ENCODE measurements at places on chromosomes 11 and 22.

- DNase-seq, result no peak
Observed at GRCh38 chr22:40320687-40321086, 25.6 kb upstream of the ADSL start.

DNA sequence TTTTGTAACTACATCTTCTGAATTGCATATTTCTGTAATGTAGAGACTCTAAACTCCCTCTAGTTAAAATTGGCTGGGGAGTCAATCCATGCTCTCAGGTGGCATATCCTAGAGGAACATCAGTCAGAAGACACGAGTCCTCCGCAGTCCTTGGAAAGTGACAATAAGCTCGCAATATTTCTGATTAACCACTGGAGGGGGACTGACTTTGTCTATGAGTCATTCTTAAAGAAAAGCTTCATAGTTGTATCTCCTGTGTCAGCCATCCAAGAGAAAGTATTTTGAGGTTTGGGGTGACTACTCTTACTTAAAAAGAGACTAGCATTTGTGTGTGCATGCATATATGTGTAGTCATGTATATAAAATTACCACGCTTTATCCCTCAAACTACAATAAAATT, 60.2 kb downstream of the SLN start:
- no peak for DNase-seq

DNA sequence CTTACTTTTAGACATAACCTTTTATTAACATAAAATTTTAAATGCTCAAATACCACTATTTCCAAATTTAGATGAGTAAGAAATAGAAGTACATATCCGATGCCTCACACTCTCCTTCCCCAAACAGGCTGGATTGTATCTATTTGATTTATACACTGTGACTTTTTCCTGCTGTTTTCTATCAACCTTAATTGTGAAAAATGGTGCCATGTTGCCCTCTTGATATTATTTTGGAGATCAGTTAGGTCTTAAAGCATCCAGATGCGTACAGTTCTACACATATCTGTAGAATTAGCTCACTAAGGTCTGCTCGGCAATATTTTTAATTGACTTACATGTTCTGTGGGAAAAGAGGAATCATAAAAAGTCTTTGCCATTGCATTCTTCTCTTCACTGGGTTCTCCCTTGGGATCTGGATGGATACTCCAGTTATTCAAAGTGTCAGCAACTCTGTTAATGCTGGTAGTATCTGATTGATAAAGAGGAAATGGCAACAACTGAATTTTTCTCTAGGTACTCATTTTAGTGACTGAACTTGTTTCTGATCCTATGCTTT, 27.2 kb downstream of the EIF3M start:
- no peak for DNase-seq

- no peak for DNase-seq
Observed at GRCh38 chr11:89436071-89436470, 55.1 kb downstream of the NOX4 start.

DNA sequence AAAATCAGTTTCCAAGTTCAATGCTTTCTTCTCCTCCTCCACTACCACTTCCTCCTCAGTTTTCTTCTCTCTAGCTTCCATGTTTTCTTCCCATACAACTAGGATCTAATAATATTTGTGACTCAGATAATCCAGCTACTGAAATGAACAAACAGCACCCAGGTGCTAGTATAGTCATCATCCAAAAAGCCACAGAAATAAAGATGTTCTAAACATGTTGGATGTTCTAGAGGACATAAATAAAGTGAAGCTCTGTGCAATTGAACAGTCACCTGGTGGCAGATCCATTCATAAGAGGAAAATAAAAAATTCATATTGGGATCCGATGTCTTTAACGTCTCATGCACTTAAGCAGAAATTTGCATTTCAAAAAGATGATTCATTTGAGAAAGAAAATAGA, 142.8 kb downstream of the ENTHD1 start:
- no peak for DNase-seq

GRCh38 chr22:45493286-45493771, 9.4 kb upstream of the FBLN1 start:
- DNase-seq, result peak; percentile 32

GRCh38 chr22:40021401-40022000, 26.7 kb downstream of the FAM83F start:
- no peak for DNase-seq

- DNase-seq, result no peak
Observed at GRCh38 chr22:45337536-45337935, 27.8 kb downstream of the FAM118A start.

- peak; percentile 94 for DNase-seq
Observed at GRCh38 chr11:11621573-11622339, at the start of gene GALNT18. Gene GALNT18 (minus strand): TSS chr11:11622005.

GRCh38 chr11:83206221-83206620, 12.7 kb downstream of the ANKRD42 start:
- no peak for DNase-seq

DNA sequence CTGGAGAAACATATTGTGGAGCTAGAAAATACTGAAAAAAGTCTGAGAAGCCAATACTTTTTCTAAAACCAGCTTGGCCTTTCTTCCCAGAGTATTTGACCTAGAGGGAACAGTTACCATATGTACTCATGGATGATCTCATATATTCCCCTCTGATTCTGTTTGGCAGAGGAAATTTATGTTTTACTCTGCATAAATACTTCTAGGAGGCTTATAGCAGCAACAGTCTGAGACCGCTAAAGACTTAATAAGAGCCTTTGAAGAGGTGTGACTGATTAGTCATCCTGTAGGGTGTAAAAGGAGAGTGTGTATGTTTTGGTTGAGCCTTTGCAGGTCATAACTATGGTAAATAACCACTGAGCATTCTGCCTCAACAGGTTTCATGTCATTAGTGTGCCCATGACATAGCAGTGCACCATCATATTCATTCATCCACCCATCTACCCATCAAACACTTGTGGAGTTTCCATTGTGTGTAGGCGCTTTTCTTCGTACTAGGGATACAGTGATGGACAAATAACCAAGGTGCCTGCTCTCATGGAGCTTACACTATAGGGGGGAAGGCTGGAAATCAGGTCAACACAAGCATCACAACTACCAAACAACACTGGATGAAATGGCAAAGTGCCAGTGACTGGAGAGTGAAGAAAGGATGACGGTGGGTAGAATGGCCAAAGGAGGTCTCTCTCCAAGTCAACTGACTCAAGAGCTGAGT, 44.5 kb downstream of the TRAF6 start:
- DNase-seq, result no peak

DNA sequence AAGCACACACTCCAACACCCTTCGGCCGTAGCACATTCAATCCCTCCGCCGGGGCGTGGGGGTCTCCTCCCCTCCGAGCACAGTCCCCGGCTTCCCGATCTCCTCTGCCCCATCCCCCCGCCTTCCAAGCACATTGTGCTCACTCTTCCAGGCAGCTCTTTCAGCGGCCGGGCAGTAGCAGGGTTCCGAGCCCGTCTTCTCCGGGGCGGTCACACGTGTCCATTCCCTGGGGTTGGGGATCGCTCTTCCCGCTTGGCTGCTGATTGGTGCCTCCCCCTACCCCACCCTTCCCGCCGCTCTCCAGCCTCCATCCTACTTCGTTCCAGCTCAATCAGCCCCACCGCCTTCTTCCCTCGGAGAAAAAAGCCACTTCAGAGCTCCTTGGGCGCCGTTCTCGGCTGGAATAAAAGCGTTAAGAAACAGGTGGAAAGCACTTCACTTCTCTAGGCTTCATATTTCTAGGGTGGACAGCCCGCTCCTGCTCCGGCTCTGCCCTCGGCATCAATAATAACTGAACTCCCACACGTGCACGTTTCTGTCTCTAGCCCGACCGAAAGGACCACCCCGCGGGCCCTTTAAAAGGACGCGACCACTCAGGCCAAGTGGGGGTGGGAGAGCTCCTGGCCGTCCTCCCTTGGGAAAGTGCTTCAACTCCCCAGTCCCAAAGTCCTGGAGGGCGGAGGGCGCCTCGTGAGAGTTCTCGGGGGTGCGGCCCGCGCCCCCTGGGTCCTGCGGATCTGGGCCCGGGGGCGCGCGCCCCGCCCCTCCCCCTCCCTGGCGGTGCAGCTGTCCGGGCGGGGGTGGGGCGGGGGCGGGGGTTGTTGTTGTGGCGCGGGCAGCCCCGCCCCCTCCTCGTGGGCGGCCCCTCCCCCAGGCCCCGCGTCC, 464 bp upstream of the CECR2 start:
- DNase-seq, result peak; percentile 91

DNA sequence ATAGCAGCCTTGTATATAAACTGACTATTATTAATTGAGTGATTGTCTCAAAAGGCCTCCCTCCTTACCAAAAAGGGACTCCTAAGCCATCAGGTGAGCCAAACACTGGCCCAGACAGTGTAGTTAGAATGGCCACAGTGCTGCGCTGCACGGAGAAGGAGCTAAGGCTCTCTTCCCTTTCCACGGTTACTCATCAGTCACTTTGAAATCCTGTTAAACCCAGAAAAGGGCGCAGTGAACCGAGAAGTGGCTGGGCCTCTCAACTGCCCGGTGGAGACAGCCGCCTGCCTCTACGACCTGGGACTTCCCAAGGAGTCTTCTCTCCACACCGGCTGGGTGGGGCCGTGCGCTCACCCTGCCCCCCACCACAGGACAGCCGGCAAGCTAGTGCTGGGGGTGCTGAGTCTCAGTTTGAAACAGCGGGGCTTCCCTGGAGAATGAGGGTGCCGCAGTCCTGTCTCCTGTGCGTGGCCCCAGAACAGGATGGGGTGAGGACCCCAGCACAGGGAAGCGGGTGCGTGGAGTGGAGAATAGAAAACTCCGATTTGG, 1.3 kb downstream of the MYH9 start:
- peak; percentile 77 for DNase-seq

GRCh38 chr11:42253156-42253555, 793.7 kb upstream of the LRRC4C start:
- no peak for DNase-seq

GRCh38 chr11:110121204-110121603, 28.0 kb downstream of the ZC3H12C start:
- DNase-seq, result no peak

- peak; percentile 46 for DNase-seq
Observed at GRCh38 chr11:537622-538430, 499 bp downstream of the LRRC56 start.

- DNase-seq, result no peak
Observed at GRCh38 chr11:11416502-11416901, 63.5 kb upstream of the CSNK2A3 start.

GRCh38 chr11:92596596-92597317, 372.1 kb downstream of the FAT3 start:
- no peak for DNase-seq

DNA sequence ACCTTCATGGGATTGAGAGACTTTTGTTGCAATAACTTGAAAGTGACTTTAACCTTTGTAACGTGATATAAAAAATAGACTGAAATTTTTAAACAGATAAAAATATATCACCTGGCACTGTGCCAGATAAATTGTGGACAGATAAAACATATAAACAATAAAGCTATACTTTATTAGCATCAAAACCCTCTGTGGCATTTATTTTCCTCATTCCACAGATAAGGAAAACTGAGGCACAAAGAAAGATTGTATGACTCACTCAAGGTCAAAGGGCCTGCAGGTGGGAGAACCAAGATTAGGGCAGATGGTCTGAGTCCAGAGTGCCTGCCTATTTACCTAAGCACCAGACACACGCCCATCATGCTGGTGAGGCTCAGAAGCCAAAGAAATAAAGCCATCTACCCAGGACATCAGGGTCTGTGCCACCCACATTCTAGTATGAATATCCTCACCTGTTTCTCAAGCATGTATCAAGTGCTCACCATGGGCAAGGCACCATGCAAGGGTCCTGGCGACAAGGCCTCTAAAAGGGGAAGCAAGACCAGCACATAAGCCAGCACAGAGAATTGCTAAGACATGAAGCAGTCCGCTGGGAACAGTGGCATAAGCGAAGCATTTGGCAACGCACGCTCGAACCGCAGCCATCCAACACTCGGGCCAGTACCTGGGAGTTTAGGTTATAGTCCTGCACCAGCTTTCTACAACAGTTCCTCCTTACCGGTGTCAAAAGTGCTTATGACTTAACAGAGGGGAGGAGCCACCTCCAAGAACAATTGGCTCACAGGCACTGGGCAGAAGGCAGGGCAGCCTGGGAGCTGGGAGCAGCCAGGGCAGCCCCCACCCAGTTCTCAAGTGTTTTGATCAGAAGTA, 17.6 kb downstream of the MYH9 start:
- no peak for DNase-seq

DNA sequence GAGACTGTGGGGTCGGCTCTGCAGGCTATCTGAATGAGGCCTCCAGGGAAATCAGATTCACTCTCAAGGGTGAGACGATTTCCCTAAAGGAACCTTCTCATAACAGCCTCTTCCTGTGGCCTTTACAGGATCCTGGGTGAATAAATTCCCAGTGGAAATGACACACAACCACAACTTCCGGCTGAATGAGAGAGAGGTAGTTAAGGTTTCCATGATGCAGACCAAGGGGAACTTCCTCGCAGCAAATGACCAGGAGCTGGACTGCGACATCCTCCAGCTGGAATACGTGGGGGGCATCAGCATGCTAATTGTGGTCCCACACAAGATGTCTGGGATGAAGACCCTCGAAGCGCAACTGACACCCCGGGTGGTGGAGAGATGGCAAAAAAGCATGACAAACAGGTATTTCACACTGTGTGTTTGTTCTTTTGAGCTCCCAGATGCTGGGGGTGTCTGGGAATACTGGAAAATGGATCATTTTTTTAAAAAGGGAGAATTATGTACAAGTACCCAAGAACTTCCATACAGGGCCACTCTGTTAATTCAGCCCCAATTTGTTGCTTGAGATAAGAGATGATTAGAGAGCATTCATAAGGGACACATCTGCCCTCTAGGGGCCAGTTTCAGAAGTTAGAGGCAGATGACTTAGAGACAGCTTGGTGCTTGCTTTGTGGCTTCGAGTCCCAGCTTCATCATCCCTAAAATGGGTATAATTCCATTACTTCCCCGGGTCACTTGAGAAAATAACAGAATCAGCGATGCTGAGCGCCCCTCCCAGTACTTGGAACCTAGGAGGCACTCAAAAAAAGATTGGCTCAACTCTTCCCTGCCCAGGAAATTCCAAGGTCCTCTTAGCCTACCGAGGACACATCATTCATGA, 10.2 kb downstream of the SERPIND1 start:
- DNase-seq, result no peak

GRCh38 chr11:90124371-90124770, 10.1 kb upstream of the NAALAD2 start:
- DNase-seq, result no peak

DNA sequence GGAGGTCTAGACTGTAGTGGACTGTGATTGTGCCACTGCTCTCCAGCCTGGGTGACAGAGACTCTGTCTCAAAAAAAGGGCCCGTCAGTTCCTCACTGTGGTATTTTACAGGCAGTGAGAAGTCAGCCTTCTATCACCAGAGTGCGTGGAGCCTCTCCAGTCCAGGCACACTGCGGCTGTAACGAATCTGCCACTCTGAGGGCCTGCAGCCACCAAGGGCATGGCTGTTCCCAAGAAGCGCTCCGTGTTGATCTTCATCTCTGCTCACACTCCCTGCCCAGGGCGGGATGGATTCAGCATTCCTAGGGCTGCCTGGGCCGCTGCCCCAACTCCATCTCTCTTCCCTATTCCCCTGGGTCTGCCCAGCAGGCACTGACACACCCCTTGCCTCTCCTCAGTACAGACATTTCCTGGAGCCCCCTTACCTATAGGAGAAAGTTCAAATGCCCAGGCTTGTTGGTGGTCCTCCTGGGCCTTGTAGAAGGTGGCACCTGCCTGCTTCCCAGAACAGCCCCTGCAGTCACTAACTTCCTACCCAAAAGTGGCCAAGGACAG, 148.4 kb downstream of the CACNA1I start:
- DNase-seq, result no peak

GRCh38 chr11:11312738-11313137, 40.3 kb downstream of the CSNK2A3 start:
- no peak for DNase-seq

GRCh38 chr22:29231971-29232959, 26.6 kb downstream of the EMID1 start:
- no peak for DNase-seq

Data from ecto neural progenitor cell (in vitro differentiated cells).